HFFc6 (cell line): ENCODE measurements at places on chromosomes 2 and 18. TPM values are rescaled to one million over a fixed set of nuclear protein-coding genes. Genes with fewer than 3 reads are reported as not detected.

RHBDD1 gene
- total RNA-seq: 35.9 to 50.7 TPM (median 48.1 TPM) in 3 replicates

C2orf66 gene
- total RNA-seq: not detected in 3 replicates

SERTAD2 gene
- total RNA-seq: 20.7 to 27.3 TPM (median 24.8 TPM) in 3 replicates

ZNF892 gene
- 0.57 to 0.94 TPM (median 0.75 TPM) in 3 replicates for total RNA-seq

PELI1 gene
- 2.3 to 4.8 TPM (median 4.0 TPM) in 3 replicates for total RNA-seq

TLK1 gene
- total RNA-seq: 50.9 to 61.1 TPM (median 51.4 TPM) in 3 replicates

REG3G gene
- not detected in 3 replicates for total RNA-seq

COL6A3 gene
- 445 to 793 TPM (median 637 TPM) in 3 replicates for total RNA-seq

MDH1B gene
- 0.29 to 0.55 TPM (median 0.37 TPM) in 3 replicates for total RNA-seq

FIGN gene
- 1.6 to 3.7 TPM (median 3.0 TPM) in 3 replicates for total RNA-seq

MYL12B gene
- total RNA-seq: 661 to 747 TPM (median 686 TPM) in 3 replicates

CRYGC gene
- total RNA-seq: not detected in 3 replicates

NCKAP5 gene
- total RNA-seq: 0.39 to 3.3 TPM (median 0.48 TPM) in 3 replicates

EMILIN1 gene
- total RNA-seq: 133 to 186 TPM (median 141 TPM) in 3 replicates

DNA sequence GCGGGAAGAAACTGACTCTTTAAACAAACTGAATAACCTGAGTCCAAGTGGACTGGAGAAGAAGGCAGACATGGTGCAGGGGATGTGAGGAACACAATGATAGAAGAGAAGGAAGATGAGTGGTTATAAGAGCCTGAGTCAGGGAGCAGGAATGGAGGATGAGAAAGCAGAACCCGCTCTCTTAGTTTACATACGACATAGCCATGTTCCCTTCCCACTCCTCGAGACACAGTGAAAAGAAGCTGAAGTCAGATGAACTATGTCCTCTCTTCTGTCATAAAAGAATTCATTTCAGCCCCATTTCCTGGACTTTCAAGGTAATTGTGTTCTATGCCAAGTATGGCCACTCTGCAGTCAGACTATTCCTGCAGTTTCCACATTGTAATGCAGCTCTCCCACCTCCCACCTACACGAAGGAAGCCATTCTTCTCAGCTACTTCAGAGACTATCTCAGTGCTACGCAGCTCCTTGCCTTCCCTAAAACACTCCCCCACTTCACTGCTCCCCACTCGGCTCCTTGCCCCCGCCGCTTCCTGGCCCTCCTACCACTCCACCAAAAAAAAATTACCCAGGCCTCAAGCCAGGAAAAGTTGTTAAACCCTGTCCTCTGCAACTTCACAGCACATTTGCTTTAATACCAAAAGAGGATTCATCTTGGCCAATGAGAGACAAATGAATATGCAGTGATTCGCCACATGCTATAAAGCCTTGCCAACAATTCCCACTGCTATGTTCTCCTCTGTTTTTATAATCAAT lies 323.4 kb upstream of the EPHA4 start:
- H3K4me3 ChIP-seq: no peak overlapping the region
- H3K27me3 ChIP-seq: peaks cover 2% of the 10 kb centered on the region; the same call in 1 of the 2 replicates
- no peak overlapping the region for H3K27ac ChIP-seq
- no peaks in the 10 kb centered on the region for H3K4me1 ChIP-seq

DNA sequence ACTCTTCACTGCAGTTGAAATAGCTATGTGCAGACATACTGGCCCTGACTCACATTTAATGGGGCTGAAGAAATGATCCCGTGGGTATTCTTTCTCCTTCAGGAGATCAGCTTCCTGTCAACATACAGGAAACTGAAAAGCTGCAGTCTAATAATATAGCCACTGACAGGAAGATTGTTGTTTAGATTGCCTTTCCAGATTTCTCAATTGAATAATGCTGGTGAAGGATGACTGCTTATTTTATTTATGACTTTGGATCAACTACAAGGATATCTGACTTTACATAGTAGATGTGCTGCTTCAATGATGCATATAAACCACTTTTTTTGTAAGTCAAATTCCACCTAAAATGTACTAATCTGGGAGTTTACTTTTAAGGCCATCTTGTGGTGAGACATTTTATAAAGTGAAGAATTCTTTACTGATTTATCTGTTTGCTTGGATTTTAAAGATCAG lies 93.4 kb upstream of the MAP4K3 start:
- peak overlapping the region; percentile 80 for H3K27ac ChIP-seq
- no peak overlapping the region for H3K4me3 ChIP-seq
- H3K4me1 ChIP-seq: peaks cover 61% of the 10 kb centered on the region
- H3K27me3 ChIP-seq: no peaks in the 10 kb centered on the region; the same call in 1 of the 2 replicates
- H3K36me3 ChIP-seq: no peaks in the 10 kb centered on the region

DNA sequence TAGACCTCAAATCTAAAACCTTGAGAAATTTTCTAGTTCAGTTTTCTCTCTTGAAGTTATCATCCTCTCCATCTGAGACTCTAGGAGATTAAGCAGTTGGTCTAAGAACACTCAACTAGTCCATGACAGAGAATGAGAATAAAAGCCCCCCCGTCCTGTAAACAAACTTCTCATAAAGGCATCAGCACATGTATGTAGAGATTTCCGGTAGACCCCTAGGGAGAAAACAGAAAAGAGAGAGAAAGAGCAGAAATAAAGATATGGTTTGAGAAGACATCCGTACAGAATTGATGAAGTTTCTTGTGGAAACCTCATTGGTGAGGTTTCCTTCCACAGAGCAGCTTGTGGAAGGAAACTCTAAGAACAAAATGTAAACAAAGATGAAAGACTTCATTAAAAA lies 3.2 kb upstream of the GPR155 start:
- no peak overlapping the region for H3K4me3 ChIP-seq
- no peaks in the 10 kb centered on the region; the same call in 1 of the 2 replicates for H3K27me3 ChIP-seq
- peaks cover 13% of the 10 kb centered on the region for H3K4me1 ChIP-seq
- H3K27ac ChIP-seq: no peak overlapping the region

GRCh38 chr2:145186303-145186702 lies 666.4 kb upstream of the ZEB2 start:
- peaks cover 1% of the 10 kb centered on the region for H3K27me3 ChIP-seq
- H3K4me1 ChIP-seq: peaks cover 67% of the 10 kb centered on the region
- no peaks in the 10 kb centered on the region for H3K36me3 ChIP-seq
- no peak for DNase-seq

DNA sequence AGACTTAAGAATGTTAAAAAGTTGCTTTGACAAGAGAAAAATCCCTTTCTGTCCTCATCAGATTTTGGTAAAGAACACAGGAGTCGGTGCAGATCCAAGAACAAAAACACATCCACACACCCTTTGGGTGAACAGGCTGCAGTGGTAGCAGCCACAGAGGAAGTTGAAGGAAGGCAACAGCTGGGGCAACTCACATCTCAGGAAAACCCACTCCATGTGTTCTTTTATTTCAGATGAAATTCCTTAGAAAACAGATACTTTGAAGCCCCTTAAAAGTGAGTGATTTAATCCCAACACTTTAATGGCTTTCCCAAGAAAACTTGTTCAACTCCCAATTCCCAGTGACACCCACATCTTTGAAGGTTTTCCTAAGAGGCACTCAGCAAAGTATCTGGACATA lies 271.3 kb downstream of the ICOS start:
- H3K27ac ChIP-seq: no peak overlapping the region
- no peak for DNase-seq

DNA sequence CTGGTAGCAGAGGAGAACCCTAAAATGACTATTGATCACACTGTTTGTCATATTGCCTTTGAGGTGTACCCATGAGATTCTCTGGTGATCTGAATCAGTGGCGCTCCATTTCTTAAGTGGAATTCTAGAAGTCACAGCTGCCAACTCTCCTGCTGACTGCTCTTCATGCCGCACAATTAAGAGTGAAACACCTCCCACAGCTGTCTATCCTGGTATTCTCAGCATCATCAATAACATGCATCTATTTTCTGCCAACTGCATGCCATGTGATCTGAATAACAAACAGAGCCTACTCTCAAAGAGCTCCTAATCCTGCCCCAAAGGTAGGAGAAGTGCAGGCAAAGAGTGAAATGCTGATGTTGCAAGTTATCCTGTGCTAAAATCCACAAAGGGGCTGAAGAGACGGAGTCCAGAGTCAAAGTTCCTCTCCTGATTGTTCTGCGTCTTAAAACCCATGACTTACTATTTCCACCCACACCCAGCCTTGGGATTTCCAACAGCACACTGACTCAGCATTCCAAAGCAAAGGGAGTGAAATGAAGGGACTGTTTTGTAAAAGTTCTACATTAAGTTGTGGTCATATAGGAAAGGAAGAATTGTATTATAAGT lies 13.7 kb upstream of the DAPL1 start:
- no peaks in the 10 kb centered on the region for H3K36me3 ChIP-seq
- peaks cover 2% of the 10 kb centered on the region for H3K27me3 ChIP-seq
- H3K4me1 ChIP-seq: peaks cover 16% of the 10 kb centered on the region
- no peak overlapping the region for H3K27ac ChIP-seq

DNA sequence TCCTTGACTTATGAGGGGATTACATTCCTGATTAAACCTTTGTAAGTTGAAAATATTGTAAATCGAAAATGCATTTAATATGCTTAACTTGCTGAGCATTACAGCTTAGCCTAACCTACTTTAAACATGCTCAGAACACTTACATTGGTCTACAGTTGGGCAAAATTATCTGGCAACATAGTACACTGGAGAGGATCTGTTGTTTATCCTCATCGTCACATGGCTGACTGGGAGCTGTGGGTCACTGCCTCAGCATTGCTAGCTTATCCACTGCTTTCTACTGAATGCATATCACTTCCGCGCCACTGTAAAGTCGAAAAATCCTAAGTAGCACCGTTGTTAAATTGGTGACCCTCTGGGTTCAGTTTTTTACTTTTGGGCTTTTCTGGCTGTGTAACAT lies 13.7 kb downstream of the PMS1 start:
- no peak for DNase-seq
- no peaks in the 10 kb centered on the region; the same call in 1 of the 2 replicates for H3K27me3 ChIP-seq
- H3K36me3 ChIP-seq: peaks cover 15% of the 10 kb centered on the region
- peak overlapping the region; percentile 20; the same call in 1 of the 2 replicates for H3K27ac ChIP-seq

GRCh38 chr18:55866886-55867285 lies 278.9 kb upstream of the TCF4 start:
- no peak for DNase-seq
- H3K4me3 ChIP-seq: peak overlapping the region; percentile 74; the same call in 1 of the 2 replicates
- no peaks in the 10 kb centered on the region; the same call in 1 of the 2 replicates for H3K27me3 ChIP-seq
- H3K27ac ChIP-seq: no peak overlapping the region; the same call in 1 of the 2 replicates
- H3K36me3 ChIP-seq: no peaks in the 10 kb centered on the region

DNA sequence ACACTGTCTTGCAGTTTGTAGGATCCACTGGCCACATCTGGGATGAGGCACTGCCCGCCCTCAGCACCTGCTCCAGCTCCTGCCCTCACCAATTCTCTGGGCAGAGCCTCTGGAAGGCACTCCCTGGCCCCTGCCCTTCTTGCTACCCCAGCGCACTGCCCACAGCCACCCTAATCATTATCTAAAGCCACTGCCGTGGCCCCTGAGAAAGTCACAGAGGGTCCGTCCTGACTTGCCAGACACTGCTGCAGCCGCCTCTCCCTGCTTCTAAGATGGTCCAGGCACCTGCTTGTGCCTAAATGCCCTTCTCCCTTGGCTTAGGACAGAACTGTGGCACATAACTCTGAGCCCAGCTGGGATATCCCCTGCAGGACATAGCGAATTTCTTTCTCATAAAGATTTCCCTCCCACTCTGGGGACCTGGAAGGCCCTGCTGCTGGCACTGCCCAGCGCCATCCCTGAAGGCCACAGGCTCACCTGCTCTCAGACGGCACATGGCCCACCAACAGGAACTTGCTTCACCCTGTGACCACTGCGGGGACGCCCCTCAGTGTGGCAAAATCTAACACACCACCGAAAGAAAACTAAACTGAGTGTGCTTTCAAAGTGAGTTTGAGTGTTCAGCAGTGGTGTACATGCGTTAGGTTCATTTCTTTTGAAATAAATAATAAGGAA lies 244.9 kb downstream of the HDAC4 start:
- DNase-seq: no peak
- no peak overlapping the region for H3K27ac ChIP-seq
- H3K36me3 ChIP-seq: peaks cover 9% of the 10 kb centered on the region
- no peaks in the 10 kb centered on the region; the same call in 1 of the 2 replicates for H3K27me3 ChIP-seq
- H3K4me1 ChIP-seq: no peaks in the 10 kb centered on the region

GRCh38 chr18:11047817-11048216 lies 101.6 kb downstream of the PIEZO2 start:
- H3K27me3 ChIP-seq: peaks cover 9% of the 10 kb centered on the region
- no peak overlapping the region for H3K4me3 ChIP-seq
- DNase-seq: no peak
- no peaks in the 10 kb centered on the region for H3K4me1 ChIP-seq
